Aorta (tissue), 5 donors: ENCODE measurements at places on chromosomes 5 and 9. TPM values are rescaled to one million over a fixed set of nuclear protein-coding genes. Genes with fewer than 3 reads are reported as not detected.

The PCDHB3 gene
- 2.0 TPM for total RNA-seq

The C8G gene
- total RNA-seq: 0.90 TPM

The PLEKHG4B gene
- 0.21 TPM for total RNA-seq

The NSUN2 gene
- 38.6 TPM for total RNA-seq

GRCh38 chr9:108033976-108034964, 544.7 kb upstream of the KLF4 start:
- H3K4me3 ChIP-seq: no peak overlapping the region
- H3K27me3 ChIP-seq: no peaks in the 10 kb centered on the region
- no peaks in the 10 kb centered on the region for H3K36me3 ChIP-seq
- no peak for DNase-seq

- H3K36me3 ChIP-seq: no peaks in the 10 kb centered on the region
- H3K4me3 ChIP-seq: no peak overlapping the region
- H3K27ac ChIP-seq: no peak overlapping the region
- H3K27me3 ChIP-seq: no peaks in the 10 kb centered on the region
- no peaks in the 10 kb centered on the region for H3K4me1 ChIP-seq
Observed at GRCh38 chr9:87067426-87067825, 120.1 kb upstream of the GAS1 start.

GRCh38 chr9:91134608-91135007, 227.1 kb downstream of the AUH start:
- no peaks in the 10 kb centered on the region for H3K27me3 ChIP-seq
- no peaks in the 10 kb centered on the region for H3K4me1 ChIP-seq
- no peaks in the 10 kb centered on the region for H3K36me3 ChIP-seq
- no peak overlapping the region for H3K4me3 ChIP-seq
- no peak for DNase-seq

DNA sequence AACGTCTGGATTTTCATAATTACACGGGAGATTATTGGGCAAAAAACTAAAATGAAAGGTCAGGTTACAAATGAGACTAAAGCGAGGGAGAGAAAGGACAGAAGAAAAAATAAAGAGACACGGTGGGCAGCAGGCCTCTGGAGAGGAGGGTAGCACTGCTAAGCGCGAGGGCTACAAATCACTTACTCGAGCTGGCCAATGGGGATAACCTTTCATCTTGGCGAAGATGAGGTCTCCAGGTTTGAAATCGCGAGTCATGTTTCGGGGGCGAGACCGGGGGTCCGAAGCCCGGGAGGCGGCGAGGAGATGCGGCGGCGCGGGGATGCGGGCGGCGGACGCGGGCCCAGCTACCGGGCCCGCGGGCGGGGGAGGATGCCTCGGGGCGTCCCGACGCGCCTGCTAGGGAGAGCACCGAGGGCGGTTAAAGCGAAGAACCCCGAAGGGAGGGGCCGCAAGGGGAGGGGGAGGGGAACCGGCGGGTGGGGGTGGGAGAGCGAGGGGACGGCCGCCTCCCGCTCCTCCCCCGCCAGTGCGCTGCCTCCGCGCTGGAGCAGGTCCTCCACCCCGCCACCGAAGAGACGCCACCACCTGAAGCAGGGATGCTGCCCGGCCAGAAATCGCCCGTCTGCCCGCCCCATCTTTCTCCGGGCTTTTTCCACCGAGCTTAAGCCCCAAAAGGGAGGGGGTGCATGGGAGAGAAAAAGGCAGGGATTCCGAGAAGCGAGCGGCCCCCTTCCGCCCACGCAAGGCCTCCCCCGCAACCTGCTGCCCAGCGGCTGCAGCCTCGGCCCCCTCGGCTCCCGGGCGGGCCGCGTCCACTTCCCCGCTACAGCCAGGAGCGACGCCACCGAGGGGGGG, 610 bp downstream of the PSIP1 start:
- H3K27ac ChIP-seq: no peak overlapping the region
- H3K4me1 ChIP-seq: peaks cover 4% of the 10 kb centered on the region
- no peaks in the 10 kb centered on the region for H3K36me3 ChIP-seq
- H3K4me3 ChIP-seq: peak overlapping the region; percentile 86
- peak; percentile 65 for DNase-seq
- H3K27me3 ChIP-seq: no peaks in the 10 kb centered on the region

- H3K27me3 ChIP-seq: no peaks in the 10 kb centered on the region
- no peak for DNase-seq
- H3K27ac ChIP-seq: no peak overlapping the region
- H3K4me1 ChIP-seq: no peaks in the 10 kb centered on the region
Observed at GRCh38 chr5:170254056-170254455, 21.3 kb downstream of the C5orf58 start.

DNA sequence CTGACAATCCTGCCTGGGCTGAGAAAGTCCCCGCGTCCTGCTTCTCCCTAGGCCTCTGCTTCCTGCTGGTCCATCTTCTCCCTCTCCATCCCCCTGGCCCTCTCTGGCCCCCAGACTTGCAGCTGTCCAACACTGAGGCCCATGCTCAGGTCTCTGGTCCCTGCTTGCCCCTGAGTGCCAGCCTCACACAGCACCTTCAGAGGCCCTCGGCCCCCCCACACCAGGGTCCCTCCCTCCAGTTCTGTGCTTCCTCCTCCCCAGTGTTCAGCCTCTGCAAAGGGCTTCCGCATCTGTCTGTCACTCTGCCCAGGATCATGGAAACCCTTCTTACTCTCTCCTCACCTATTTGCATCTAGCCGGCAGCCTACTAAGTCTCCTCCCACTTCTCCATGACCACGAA, 62.4 kb upstream of the CTSL start:
- H3K27ac ChIP-seq: no peak overlapping the region
- no peaks in the 10 kb centered on the region for H3K4me1 ChIP-seq
- DNase-seq: no peak
- H3K4me3 ChIP-seq: no peak overlapping the region

DNA sequence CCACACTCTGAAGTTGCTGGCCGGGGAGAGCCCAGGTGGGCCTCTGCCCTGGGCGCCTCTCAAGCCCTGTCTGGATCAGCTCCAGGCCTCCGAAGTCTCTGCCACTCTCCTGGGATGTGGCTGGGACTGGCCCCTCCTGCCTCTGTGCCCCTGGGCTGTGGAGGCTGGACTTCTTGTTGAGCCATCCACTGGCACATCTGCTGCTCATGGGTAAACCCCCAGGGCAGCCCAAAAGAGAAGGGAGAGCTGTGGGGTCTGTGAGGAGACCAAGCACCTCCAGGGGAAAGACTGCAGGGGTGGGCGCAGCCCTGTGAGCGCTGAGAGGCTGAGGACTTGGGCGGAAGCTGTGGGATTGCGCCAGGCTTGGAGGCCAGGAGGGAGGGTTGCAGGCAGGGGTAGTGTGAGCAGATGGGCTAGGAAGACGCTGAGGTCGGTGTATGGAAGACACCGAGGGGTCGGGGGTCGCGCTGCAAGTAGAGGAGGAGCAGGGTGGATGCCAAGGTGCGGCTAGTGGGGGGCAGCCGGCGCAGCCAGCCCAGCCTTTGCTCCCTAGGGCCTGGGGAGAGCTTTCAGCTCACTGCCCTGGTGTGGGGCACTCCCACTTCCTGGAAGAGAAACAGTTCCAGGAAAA, 118.1 kb downstream of the WNK2 start:
- H3K27me3 ChIP-seq: no peaks in the 10 kb centered on the region
- H3K4me3 ChIP-seq: no peak overlapping the region
- peak; percentile 71 for DNase-seq
- no peaks in the 10 kb centered on the region for H3K4me1 ChIP-seq

DNA sequence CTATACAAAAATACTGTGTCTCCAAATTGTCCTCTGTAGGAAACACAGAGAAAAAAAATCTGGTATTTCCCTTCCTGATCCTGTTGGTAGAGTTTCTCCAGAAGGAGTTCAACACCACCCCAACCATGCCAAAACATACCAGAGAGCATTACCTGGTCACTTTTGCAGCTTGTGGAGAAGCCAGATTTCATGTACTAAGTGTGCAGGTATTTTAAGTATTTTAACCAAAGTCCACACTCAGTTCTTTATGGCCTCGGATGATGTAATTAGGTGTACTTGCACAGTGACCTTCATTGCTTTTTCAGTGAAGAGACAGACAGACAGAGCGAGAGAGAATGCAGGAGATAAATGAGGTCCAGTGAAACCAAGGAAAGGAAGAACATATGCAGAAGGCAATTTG, 2046.8 kb upstream of the CDH9 start:
- no peak for DNase-seq
- H3K4me3 ChIP-seq: no peak overlapping the region
- no peaks in the 10 kb centered on the region for H3K27me3 ChIP-seq

- H3K27ac ChIP-seq: no peak overlapping the region
- DNase-seq: no peak
- H3K4me3 ChIP-seq: no peak overlapping the region
- no peaks in the 10 kb centered on the region for H3K36me3 ChIP-seq
- H3K27me3 ChIP-seq: no peaks in the 10 kb centered on the region
Observed at GRCh38 chr9:87812375-87813118, 70.1 kb upstream of the SPATA31E1 start.

- no peak overlapping the region for H3K27ac ChIP-seq
- no peaks in the 10 kb centered on the region for H3K36me3 ChIP-seq
- no peaks in the 10 kb centered on the region for H3K27me3 ChIP-seq
- no peaks in the 10 kb centered on the region for H3K4me1 ChIP-seq
Observed at GRCh38 chr5:62533597-62533996, 45.0 kb upstream of the LRRC70 start.

DNA sequence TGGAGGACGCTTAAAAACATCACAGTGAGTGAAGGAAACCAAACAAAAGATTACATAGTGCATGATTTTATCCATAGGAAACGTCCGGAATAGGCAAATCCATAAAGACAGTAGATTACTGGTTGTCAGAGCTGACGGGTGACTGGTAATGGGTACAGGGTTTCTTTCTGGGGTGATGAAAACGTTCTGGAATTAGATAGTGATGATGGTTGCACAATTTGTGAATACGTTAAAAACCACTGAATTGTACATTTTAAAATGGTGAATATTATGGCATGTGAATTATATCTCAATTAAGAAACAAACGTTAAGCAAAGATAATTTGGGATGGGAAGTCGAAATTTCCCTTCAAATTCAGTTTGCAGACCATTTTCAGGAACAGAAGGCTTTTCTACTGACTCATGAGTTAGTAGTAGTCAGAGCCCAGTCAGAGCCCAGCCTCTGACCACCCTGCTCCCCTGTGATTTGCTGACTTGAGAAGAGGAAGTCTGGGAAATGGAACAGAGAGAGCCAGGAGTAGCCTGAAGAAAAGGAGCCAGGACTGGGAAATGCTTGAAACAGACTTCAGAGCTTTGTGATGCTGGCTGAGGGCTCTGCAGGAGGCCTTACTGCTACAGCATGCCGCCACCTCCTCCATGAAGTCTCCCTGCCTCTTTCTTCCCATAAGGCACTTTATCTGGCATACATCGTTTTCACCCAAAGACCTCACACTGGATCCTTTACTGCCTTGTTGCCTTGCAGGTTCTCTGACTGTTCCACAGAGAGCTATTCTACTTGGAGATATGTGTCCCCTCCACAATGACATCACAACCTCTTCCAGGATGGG, 46.4 kb upstream of the CTNNA1 start:
- no peak for DNase-seq
- H3K27me3 ChIP-seq: no peaks in the 10 kb centered on the region
- no peak overlapping the region for H3K4me3 ChIP-seq
- H3K4me1 ChIP-seq: no peaks in the 10 kb centered on the region
- no peak overlapping the region for H3K27ac ChIP-seq

DNA sequence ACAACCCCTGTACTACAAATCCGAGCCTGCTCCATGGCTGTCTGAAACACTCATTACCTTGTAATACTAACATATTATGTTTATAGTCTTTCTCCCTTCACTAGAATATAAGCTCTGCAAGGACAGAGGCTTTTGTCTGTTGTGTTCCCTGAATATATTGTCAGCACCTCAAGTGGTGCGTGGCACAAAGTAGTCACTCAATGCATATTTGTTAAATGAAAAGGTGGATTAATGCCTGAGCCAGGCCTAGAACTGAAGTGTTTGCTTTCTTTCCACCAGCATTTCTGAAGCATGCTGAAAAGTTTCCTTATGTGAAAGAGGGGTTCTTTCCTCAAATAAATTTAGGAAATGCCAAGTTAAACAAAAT, 36.3 kb downstream of the ELL2 start:
- DNase-seq: no peak
- peaks cover 5% of the 10 kb centered on the region for H3K4me1 ChIP-seq
- H3K27ac ChIP-seq: no peak overlapping the region
- H3K36me3 ChIP-seq: peaks cover 3% of the 10 kb centered on the region
- H3K27me3 ChIP-seq: no peaks in the 10 kb centered on the region
- no peak overlapping the region for H3K4me3 ChIP-seq

- no peaks in the 10 kb centered on the region for H3K4me1 ChIP-seq
- H3K27ac ChIP-seq: no peak overlapping the region
- no peaks in the 10 kb centered on the region for H3K36me3 ChIP-seq
- no peak for DNase-seq
- no peak overlapping the region for H3K4me3 ChIP-seq
Observed at GRCh38 chr9:133874060-133874657, 118.0 kb downstream of the VAV2 start.

- H3K27ac ChIP-seq: no peak overlapping the region
- no peaks in the 10 kb centered on the region for H3K36me3 ChIP-seq
- H3K27me3 ChIP-seq: no peaks in the 10 kb centered on the region
- DNase-seq: no peak
Observed at GRCh38 chr9:4663956-4664355, 1.9 kb downstream of the PLPP6 start.

GRCh38 chr9:94870793-94871558, 144.5 kb downstream of the AOPEP start:
- no peak for DNase-seq
- H3K27me3 ChIP-seq: no peaks in the 10 kb centered on the region
- H3K36me3 ChIP-seq: no peaks in the 10 kb centered on the region
- H3K27ac ChIP-seq: no peak overlapping the region
- H3K4me3 ChIP-seq: no peak overlapping the region
- H3K4me1 ChIP-seq: peaks cover 8% of the 10 kb centered on the region

GRCh38 chr5:157888814-157889532, 30.0 kb upstream of the CLINT1 start:
- H3K4me1 ChIP-seq: no peaks in the 10 kb centered on the region
- H3K4me3 ChIP-seq: no peak overlapping the region
- H3K36me3 ChIP-seq: no peaks in the 10 kb centered on the region
- H3K27ac ChIP-seq: no peak overlapping the region

- no peak overlapping the region for H3K27ac ChIP-seq
- no peaks in the 10 kb centered on the region for H3K36me3 ChIP-seq
- no peak overlapping the region for H3K4me3 ChIP-seq
- H3K4me1 ChIP-seq: no peaks in the 10 kb centered on the region
Observed at GRCh38 chr9:22416692-22417060, 29.9 kb upstream of the DMRTA1 start.

- no peaks in the 10 kb centered on the region for H3K27me3 ChIP-seq
- no peak overlapping the region for H3K4me3 ChIP-seq
- DNase-seq: no peak
- H3K27ac ChIP-seq: no peak overlapping the region
- H3K4me1 ChIP-seq: no peaks in the 10 kb centered on the region
- no peaks in the 10 kb centered on the region for H3K36me3 ChIP-seq
Observed at GRCh38 chr9:31323726-31324444, 1060.6 kb upstream of the ACO1 start.

DNA sequence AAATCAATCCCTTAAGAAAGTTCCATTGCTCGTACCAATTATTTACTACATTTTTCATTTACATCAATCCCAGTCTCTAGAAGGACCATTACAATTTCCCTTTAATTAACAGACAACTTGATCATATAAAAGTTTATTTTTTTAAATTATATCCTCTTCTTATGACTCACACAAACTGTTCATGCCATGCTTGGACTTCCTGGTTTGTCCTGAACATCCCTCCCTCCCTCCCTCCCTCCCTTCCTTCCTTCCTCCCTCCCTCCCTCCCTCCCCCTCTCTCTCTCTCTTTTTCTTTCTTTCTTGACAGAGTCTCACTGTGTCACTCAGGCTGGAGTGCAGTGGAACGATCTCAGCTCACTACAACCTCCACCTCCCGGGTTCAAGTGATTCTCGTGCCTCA, 11.6 kb upstream of the CLTB start:
- H3K4me3 ChIP-seq: no peak overlapping the region
- H3K4me1 ChIP-seq: no peaks in the 10 kb centered on the region
- no peaks in the 10 kb centered on the region for H3K27me3 ChIP-seq
- no peak for DNase-seq
- no peaks in the 10 kb centered on the region for H3K36me3 ChIP-seq
- no peak overlapping the region for H3K27ac ChIP-seq
